ENCODE measurements at places on chromosomes 5 and 9. TPM values are rescaled to one million over a fixed set of nuclear protein-coding genes. Genes with fewer than 3 reads are reported as not detected.

DNA sequence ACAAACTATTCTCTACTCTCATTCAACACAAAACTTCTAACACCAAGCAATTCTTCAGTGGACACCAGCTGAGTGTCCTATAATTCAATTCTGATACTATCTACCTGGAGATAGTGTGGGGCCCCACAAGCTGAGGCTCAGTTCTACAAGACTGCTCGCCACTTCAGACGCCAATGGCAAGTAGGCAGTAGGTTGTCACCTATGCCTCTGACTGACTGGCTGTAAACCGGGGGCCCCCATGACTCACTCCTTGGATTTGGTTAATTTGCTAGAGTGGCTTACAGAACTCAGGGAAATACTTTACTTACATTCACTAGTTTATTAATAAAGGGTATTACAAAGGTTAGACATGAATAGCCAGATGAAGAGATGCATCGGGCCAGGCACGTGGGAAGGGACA is 21.5 kb downstream of the INIP start:
- DNase-seq: no peak

- no peak for DNase-seq
Measured at GRCh38 chr5:32572778-32573480, 12.4 kb upstream of the SUB1 start.

DNA sequence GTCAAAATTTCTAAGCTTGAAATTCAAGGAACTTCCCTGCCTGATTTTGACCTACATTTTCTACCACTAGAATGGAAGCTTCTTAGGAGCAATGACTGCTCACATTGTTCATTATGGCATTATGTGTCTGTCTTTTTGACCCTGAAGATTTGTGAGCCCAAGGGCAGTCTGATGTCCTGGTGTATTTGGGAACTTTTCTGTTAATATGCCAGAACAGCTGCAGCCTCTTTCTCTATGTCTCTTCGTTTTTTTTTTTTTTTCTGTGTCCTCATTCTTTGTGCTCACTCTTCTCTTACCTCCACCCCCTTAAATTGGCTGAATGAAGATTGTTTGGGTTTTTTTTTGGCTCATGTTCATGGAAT is 34.8 kb upstream of the TMC1 start:
- DNase-seq: no peak

GRCh38 chr5:42807722-42808447 is 3.8 kb downstream of the SELENOP start:
- no peak for DNase-seq

GRCh38 chr5:140213370-140213983 is 38.5 kb downstream of the CYSTM1 start:
- DNase-seq: no peak

DNA sequence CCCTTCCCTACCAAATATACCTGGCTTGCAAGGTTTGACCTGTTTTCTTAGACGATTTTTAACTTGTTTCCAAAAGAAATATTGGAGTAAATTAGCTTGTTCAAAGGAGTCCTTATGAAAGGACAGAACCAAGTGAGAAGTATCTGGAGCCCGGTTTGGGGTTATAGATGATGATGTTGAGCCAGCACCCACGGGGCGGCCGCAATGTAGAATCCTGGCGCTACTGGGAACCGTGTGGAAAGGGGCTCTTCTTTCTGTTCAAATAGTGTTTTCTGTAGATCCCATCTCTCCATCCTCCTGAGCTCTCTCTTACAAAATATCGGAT is 517 bp upstream of the EXOSC2 start:
- no peak for DNase-seq

DNA sequence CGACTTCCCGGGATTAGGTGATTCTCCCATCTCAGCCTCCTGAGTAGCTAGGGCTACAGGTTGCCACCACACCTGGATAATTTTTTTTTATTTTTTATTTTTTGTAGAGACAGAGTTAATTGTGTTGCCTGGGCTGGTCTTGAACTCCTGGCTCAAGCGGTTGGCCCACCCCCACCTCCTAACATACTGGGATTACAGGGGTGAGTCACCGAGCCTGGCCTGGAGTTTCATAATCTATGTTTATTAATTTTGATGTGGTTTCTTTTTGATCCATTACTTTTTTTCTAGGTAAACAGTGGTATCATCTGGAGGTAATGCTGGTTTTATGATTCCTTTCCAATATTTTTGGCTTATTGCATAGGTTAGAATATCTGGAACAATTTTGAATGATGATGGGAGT is 54.2 kb downstream of the KIAA1958 start:
- no peak for DNase-seq

- no peak for DNase-seq
Measured at GRCh38 chr5:2921176-2921575, 169.7 kb upstream of the IRX2 start.

DNA sequence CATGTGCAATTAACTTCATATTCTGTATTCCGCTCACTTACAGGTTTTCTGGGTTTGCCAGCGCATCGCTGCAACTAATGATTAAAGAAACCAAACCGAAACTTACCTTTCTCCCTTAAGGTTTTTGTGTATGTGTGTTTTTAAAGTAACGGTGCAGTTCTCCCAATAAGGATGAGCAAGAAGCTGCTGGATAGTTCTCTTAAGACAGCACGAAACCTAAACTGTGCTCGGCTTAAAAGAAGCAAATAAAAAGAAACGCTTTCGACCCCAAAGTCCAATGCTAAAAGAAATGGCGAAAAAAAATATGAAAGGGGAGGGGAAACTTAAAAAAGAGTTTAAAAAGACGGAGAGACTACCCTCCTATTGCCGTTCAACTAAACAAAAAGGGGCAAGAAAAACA is 340 bp downstream of the ELAVL2 start:
- DNase-seq: no peak

DNA sequence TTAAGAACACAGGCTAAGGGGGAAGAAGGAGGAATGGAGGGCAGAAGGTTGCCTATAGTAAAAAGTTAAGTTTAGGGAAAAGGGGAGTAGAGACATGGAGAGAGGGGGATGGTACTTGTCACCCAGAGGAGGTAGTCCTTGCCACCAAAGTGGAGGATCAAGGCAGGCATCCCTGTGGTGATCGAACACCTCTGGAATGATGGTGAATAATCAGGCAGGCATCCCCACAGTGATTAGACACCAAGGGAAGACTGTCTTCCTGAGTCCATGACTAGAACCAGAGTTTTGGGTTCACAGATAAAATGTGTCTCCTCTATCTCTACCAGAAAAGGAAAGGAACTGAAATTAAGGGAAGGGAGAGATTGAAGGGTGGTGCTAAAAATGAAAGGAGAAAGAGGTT is 19.2 kb upstream of the HMGCS1 start:
- DNase-seq: peak; percentile 27

GRCh38 chr9:131056781-131057506 is 39.4 kb upstream of the AIF1L start:
- DNase-seq: no peak

DNA sequence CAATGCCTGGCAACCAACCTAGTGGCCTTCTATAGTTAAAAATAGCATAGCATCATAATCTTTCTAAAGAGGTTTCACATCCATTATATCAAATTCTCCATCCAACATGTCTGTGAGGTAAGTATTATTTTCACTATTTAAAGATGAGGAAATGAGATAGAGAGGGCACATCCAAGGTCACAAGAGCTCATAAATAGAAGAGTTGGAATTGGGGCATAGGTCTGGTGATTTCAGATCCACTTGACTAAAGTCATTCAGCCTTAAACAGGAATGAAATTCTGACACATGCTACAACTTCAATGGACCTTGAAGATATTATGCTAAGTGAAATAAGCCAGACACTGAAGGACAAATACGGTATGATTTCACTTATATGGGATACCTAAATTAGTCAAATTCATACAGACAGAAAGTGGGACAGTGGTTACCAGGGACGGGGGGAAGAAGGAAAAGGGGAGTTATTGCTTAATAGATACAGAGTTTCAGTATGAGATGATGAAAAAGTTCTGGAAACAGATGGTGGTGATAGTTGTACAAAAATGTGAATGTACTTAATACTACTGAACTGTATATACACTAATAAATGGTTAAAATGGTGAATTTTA is 259.6 kb upstream of the NR4A3 start:
- no peak for DNase-seq

DNA sequence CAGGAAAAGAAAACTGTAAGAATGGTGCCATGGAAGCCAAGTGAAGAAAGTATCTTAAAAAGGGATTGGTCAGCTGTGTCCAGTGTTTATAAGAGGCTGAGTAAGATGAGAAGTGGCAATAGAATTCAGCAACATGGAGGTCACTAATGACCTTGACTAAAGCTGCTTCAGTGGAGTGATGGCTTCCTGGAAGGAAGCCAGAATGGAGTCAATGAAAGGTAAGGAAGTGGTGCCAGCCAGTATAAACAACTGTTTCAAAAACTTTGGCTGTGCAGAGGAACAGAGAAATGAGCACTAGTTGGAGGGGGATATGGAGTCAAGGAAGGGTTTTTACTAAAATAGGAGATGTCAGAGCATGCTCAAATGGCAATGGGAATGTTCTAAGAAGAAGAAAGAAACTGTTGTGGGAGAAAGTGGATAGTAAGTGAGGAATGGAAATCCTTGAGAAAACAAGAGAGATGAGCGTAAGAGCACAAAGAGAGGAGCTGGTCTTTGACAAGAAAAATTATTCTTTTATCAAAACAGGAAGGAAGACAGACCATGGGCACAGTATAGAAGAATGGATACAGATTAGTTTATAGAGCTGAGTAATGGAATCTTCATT is 11.1 kb upstream of the NRG2 start:
- peak; percentile 54 for DNase-seq

DNA sequence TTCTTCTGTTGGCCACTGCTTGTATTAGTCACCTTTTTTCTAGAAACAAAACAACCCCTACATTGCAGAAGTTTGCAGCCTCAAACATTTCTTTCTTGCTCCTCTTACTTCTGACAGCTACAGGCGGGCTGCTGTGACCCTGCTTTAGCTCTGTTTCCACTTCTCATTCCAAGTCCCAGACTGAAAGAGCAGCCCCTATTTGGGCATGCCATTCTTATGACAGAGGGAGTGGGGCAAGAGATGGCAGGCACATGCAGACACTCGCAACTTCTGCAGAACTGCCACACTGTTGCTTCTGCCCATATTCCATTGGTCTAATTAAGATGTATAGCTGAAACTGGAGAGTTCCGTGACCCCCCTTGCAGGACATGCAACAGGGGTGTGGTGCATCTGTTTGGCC is 19.6 kb upstream of the RPS23 start:
- no peak for DNase-seq

DNA sequence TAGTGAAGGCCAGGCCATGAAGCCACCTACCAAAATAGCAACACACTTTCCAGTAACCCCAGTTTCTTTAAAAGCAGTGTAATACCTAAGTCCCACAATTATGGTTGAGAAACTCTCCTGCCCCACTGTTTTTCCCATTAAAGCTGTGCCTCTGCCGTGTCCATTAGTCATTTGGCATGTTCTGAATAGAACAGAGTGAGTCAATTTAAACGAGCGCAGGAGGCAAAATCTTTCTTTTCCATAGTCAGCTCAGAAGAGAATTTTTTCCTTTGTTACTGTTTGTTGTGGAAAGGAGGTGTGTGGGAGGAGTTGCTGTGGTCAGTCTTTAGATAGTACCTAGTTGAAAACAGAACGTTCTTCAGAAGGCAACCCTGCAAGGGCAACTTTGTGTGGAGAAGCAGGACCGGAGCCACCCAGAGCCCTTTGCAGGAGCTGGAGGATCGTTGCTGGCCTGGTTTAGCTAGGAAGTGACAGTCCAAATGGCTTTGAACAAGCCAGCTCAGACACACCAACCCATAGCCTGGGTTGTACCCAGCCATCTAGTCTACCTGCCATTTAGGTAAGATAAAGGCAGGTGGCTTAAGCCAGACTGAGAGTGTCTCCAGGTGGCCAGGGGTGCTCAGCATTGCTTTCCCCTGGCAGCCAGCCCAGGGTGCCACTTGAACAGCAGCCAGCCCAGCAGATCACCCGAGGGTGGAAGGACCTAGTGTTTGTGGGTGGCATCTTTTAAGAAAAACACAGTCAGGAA is 30.4 kb downstream of the GADD45G start:
- peak; percentile 45 for DNase-seq

DNA sequence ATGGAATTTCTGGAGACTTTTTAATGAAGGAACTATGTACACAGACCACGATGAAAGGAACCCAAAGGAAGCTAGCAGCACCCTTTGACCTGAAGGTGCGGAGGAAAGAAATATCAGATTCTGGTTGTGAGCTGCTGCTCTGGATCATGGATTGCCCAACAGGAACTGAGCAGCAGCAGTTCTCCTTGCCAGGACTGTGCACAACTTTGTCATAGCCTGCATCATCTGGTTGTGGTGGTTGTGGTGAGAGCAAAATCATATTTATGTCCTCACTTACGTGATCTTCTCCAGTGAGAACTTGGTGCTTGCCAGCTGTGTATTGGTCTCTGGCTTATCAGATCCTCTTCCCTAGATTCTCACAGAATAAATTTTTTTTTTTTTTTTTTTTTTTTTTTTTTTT is 70.7 kb upstream of the LPAR1 start:
- peak; percentile 29 for DNase-seq

- DNase-seq: no peak
Measured at GRCh38 chr9:17509151-17509550, 69.7 kb upstream of the SH3GL2 start.

DNA sequence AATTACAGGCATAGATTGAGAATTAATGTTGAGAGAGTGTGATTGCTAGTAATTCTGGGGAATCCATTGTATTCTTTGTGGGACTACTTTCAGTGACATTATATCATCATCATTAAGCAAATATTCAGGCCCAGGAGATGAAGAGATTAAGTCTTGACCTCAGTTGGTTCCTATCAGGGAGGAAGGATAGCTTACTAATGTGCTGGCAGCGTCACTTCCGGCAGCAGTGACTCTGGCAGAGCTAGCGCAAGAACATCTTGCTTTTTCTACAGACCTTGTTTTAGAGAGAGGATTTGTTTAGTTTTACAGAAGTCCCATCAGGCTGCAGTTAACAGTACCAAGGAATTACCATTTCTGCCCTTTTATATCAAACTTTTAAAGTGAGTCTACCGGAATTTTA is 20.3 kb downstream of the OSTF1 start:
- no peak for DNase-seq

DNA sequence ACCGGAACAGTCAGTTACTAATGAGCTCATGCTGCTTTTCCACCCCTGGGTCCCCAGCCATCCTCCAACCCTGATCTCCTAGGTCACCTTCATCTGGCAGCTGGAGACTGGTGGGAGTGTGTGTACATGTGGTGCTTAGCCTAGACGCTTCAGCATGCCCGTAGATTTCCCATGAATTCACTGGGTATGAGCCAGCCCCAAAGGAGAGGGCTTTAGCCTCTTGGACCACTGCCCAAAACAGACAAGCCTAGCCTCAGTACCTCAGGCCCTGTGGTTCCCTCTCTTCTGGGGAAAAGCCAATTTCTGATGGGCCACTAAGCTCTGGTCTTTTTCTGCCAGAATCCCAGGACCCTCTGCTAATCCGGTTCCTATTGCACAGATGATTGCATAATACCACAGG is 48.0 kb upstream of the ASTN2 start:
- no peak for DNase-seq

- no peak for DNase-seq
Measured at GRCh38 chr5:119386596-119387344, 31.0 kb downstream of the TNFAIP8 start.

The IQGAP2 gene
- 0.10 TPM for total RNA-seq

The MYORG gene
- 3.1 TPM for total RNA-seq

The HTR4 gene
- not detected for total RNA-seq

The SGCD gene
- total RNA-seq: 0.43 TPM

The POLR3G gene
- total RNA-seq: 34.8 TPM

The TMEM174 gene
- total RNA-seq: not detected

The HACD4 gene
- not detected for total RNA-seq

The INSL6 gene
- not detected for total RNA-seq

The FAM221B gene
- not detected for total RNA-seq

The MARCOL gene
- total RNA-seq: not detected

The RLN2 gene
- not detected for total RNA-seq

The PCA3 gene
- not detected for total RNA-seq
